ENCODE measurements at places on chromosomes 13 and 19. TPM values are rescaled to one million over a fixed set of nuclear protein-coding genes. Genes with fewer than 3 reads are reported as not detected.

DNA sequence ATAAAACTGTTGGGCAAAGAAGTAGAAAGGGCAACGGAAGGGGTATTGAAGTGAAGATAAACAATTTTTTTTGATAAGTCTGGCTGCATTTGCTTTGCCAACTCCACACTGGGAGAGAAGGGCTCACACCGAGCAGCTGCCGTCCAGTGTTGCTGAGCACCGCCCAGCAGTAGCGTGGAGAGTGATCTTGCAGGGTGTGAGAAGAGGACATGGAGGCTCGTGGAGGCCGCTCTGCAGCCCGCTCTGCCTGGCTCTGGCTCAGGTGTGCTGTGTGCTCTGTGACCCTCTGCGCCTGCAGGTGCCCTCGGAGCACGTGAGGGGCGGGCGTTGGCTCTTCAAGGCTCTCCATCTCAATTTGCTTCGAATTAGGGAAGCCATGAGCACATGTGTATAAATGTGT is 35.9 kb upstream of the TEX29 start:
- DNase-seq: no peak

The FFAR2 gene
- not detected for polyA plus RNA-seq

The CCNE1 gene
- 3.7 TPM for polyA plus RNA-seq

The CACTIN gene
- polyA plus RNA-seq: 9.3 TPM

GRCh38 chr19:55479451-55480230 is 3.2 kb downstream of the ZNF628 start:
- DNase-seq: no peak

GRCh38 chr19:7401694-7402093 is 53.0 kb downstream of the ARHGEF18 start:
- no peak for DNase-seq

DNA sequence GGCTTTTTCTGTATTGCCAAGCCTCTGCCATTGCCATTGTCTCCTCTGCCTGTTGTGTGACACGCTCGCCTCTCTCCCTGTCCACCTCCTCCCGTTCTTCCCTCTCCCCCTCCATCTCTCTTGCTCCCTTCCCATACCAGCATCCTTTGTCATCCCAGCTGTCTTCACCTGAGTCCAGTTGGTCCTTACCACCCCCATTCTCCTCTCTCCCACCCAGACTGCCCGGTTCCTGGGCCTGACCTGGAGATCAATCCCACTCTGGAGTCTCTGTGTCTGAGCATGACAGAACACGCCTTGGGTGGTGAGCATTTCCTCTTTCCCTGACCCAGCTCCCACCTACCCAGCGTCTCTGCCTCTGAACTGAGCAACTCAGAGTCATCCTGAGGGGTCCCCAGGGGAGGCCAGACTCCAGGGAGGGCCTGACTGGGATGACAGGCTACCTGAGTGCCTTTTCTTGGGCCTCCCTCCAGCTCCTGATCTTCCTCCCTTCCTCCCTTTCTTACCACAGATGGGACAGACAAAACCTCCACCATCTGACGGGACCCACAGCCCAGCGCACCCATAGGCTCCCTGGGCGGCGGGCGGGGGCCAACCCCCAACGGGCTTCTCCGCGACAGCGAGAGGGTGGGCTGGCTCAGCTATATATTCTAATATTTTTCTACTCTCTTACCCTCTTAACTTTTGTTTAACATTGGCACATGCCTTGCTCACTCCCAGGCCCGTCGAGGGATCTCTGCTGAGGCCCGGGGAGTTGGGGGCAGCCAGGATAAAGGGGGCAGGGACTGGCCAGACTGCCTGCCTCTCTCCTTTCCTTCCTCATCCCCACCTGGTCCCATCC is 7.7 kb downstream of the PAF1 start:
- no peak for DNase-seq

DNA sequence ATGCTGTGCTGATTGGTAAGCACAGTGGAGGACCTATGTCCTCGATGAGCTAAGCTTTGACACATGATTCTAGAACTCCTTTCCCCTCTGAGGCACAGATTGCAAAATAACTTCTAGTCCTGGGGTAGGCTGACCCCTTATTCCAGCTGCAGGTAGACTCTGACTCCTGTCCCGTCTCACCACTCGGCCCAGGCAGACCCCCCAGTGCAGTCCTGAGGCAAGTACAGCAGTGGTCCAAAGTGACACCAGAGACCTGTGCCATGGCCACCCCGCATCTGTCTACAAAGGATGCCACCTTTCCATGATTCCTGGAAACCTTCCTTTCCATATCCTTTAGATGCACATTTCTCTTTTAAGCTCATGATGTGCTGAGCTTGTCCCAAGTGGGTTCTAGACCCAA is 482.5 kb downstream of the ZNF536 start:
- DNase-seq: no peak

DNA sequence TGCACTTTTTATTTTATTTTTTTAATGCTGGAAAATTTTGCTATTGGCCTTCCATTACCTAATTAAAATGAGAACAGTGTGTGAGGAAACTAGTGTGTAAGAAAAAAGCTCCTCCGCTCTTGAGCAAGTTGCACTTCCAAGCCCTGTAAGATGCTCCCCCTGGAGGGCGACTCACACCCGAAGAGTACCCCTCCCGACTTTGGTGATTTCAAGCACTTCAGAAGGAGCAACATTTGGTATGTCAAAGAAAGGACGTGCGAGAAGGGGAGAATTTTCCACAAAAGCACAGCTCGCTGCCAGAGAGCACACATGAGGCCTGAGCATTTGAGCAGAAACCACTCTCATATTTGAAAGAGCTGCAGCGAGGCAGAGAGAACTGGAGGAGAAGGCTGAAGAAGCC is 504.4 kb downstream of the FGF9 start:
- no peak for DNase-seq

DNA sequence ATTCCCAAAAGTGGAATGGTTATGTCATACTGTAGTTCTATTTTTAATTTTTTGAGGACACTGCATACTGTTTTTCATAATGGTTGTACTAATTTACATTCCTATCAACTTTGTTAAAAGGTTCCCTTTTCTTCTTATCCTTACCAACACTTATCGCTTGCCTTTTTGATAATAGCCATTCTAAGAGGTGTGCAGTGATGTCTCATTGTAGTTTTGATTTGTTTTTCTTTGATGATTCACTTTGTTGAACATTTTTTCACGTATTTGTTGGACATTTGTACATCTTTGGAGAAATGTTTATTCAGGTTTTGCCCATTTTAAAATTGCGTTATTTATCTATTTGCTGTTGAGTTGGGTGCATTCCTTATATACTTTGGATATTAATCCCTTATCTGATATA is 188.8 kb upstream of the SPRY2 start:
- DNase-seq: no peak

DNA sequence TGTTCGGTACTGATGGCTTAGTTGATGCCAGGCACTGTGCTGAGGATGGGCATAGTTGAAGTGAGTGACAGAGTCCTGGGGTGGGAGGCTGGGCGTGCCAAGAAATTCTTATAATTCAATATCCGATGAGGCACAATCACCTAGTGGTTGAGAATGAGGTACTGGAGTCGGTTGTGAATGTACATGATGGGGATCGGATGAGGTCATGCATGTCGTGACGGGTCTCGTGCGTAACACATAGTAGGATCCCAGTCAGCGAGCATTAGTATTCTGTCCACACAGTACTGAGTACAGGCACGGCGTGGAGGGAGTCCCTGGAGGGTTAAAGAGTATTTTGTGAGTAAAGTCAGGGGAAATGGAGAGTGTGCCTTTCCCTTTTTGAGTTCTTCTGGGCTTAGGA is 2.8 kb downstream of the SAFB start:
- no peak for DNase-seq

- DNase-seq: no peak
Observed at GRCh38 chr13:97548138-97548537, 114.2 kb downstream of the RAP2A start.

The SELENOV gene
- not detected for polyA plus RNA-seq

- DNase-seq: no peak
Observed at GRCh38 chr19:8577247-8577646, at the start of gene MYO1F. Gene MYO1F (minus strand): TSS chr19:8577442. CDS start chr19:8577309, 133 bp downstream.

DNA sequence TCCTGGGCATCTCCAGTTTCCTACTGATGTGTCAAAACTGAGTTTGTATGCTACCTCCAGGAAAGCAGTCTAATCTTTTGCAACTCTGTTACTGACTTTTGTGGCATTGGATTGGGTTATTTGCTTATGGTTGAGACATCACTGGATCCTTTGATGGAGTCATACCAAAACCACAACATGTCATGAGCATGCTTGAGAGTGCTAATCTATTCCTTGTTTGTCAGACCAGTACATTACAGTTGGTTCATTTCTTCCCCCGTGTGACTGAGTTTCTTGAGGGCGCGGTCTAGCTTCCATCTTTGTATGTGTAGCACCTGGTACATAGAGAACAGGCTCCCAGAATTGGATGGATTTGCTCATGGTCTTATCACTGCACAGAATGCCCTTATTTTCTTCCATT is 43.2 kb downstream of the SUGT1 start:
- DNase-seq: peak; percentile 4

DNA sequence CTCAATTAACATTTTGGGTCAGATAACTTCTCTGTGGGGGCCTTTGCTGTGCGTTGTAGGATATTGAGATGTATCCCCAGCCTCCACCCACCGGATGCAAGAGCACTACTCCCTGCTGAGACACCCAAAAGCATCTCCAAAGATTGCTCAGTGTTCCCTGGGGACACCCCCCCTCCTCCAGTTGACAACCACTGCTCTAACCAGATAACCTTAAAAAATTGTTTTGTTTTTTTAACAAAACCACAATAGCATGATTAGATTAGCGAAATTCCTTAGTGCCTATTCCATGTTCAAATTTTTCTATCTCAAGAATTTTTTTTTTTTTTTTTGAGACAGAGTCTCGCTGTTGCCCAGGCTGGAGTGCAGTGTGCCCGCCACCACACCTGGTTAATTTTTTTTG is 2.6 kb upstream of the EPN1 start:
- DNase-seq: no peak

DNA sequence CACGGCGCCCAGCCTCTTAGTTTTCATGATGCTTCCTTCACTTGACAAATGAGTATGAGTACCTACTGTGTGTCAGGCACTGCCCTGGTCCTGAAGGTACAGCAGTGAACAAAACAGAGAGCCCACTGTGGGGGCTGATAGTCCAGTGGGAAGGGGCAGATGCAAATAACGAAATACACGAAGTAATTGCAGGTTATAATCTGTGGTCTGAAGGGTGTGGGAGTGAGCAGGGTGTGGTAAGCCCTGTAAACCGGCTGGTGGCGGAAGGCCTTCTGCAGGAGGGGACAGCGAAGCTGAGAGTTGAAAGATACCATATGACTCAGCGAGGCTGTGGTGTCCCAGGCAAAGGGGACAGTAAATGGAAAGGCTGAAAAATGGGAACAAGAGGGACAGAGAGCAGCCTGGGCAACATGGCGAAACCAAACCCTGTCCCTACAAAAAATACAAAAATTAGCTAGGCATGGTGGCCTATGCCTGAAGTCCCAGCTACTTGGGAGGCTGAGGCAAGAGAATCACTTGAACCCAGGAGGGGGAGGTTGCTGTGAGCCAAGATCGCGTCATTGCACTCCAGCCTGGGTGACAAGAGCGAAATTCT is 60.5 kb downstream of the MAP4K1 start:
- DNase-seq: no peak

Data from AG04450 (cell line).